GM19239 (cell line): ENCODE measurements at places on chromosomes 5 and 9.

- peak; percentile 46 for DNase-seq
These were observed 24.2 kb downstream of the TCF7 start for GRCh38 chr5:134138416-134139376.

GRCh38 chr9:687994-688393 is 153.5 kb upstream of the DMRT1 start:
- DNase-seq: no peak

DNA sequence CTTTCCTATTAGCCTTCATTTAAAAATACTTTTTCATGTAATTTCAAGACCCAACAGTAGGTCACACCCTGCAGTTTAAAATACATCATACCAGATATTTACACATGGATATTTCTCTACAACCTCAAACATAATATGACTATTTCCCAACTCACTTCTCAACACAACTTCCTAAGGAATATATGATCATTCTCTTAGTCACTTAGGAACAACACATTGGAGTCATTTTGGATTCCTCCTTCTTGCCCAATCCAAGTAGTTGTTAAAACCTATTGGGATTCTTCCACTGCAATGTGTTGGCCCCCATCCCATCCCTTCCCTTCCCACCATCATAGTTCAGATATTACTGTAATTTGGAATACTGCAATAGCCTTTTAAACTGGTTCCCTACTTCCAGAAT is 145.5 kb downstream of the DCP2 start:
- no peak for DNase-seq

DNA sequence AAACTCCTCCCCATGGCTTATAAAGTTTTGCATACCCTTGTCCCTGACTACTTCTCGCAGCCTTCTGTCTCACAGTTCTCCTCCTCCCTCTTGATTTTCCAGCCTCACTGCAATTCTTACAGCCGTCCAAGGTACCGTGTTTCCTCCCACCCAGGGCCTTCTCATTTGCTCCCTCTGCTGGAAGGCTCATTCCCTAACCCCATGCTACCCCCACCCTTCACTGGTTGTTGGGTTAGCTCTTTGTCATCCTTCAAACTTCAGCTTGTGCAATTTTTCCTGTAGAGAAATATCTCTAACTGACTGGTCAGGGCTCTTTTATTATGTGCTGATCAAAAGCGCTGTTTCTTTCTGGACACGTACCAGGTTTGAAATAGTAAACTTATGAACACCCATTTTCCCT is 329.2 kb downstream of the EBF1 start:
- no peak for DNase-seq

GRCh38 chr5:27171761-27172261 is 133.4 kb upstream of the CDH9 start:
- no peak for DNase-seq

DNA sequence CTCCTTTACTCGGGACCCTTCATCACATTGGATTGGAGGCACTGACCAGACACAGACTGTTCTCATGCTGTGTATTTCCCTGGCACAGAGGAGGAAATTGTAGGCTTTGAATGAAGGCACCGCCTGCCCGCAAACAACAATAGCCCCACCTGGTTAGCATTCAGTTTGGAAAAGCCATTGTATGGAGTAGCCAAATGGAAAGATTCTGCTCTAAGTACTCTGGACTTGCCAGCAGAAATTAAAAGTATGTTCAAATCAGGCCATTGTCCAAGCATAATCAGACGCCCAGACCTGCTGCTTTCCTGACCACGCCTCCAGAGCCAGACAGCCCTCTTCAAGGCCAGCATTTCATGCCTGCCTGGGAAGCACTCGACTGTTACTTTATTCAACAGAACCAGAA is 8.0 kb upstream of the SEMA4D start:
- no peak for DNase-seq

GRCh38 chr9:91795598-91796241 is 154.3 kb downstream of the ROR2 start:
- no peak for DNase-seq

GRCh38 chr9:389159-389558 is 174.5 kb downstream of the DOCK8 start:
- DNase-seq: no peak

GRCh38 chr9:130936285-130937117 is 2.5 kb downstream of the FIBCD1 start:
- DNase-seq: no peak

- DNase-seq: no peak
These were observed 804.6 kb upstream of the COX7C start for GRCh38 chr5:85813146-85813545.

DNA sequence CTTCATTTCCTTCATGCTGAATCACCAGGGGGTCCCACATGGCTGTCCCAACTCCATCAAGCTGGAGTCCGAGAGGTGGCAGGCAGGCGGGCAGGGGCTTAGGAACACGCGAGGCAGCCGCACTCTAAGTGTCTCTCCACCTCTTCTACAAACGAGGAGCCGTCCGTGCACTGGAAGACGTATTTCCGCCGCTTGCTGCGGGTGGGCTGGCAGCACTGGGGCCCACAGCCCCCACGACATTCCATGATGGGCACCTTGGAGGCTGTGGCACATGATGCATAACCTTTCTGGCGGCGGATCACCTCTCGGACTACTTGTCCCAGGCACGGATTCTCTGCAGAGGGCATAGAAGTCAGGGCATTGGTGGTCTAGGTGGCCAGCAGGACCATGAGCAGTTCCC is 87.2 kb upstream of the PANK3 start:
- DNase-seq: no peak

DNA sequence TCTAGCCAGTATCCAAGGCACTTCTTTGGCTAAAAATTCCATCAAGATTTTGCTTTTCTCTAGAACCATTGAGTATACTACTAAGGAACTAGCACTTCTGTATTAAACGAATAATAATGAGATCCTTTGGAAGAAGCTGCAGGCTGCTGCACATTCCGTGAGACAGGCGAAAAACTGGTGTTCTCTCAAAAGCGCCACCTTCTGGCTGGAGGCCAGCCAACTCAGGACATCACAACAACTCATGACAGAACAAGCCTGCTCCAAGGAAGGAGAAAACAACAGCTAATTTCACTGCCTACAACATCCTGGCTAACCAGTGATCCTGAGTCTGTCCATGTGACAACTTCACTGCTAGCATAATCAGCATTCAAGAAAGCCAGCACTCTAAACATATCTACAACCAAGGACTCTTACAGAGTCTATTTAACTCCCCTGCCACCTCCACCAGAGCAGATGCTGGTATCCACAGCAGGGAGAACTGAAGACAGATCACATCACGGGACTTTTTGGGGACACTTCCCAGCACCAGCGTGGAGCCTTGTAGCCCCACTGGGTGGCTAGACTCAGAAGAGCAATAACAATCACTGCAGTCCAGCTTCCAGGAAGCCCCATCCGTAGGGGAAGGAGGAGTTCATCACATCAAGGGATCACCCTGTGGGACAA is 150.5 kb downstream of the YTHDC2 start:
- DNase-seq: peak; percentile 4

DNA sequence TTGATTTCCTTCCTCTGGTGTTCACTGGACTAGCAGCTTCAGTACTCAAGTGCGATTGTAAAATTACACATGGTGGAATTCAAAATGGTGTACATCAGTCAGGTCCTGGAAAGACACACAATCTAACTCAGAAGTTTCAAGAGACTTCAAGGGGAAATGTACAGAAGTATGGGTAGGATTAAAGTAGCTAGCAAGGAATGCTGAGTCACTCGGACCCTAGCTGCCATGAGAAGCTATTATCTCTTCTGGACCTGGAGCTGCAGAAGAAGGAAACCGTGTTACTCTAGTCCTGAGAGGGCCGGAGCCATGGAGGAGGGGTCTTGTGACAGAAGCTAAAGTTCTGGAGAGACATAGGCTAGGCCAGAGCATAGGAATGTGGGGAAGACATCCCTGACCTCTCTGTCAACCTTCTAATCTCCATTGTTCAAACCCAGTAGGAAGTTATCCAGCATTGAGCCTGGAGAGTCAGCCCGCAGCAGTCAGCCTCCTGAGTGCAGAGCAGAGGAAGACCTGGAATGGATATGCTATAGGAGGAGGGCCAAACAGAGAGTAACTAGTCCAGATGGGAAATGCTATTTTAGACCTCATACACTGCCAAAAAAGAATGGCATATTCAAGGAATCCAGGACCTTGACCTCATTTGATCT is 84.3 kb downstream of the GHR start:
- no peak for DNase-seq

- no peak for DNase-seq
These were observed 200.6 kb upstream of the IRX1 start for GRCh38 chr5:3394891-3395599.

GRCh38 chr9:133796562-133796961 is 58.4 kb upstream of the SARDH start:
- no peak for DNase-seq

GRCh38 chr5:39399135-39400036 is 25.4 kb downstream of the DAB2 start:
- DNase-seq: no peak

DNA sequence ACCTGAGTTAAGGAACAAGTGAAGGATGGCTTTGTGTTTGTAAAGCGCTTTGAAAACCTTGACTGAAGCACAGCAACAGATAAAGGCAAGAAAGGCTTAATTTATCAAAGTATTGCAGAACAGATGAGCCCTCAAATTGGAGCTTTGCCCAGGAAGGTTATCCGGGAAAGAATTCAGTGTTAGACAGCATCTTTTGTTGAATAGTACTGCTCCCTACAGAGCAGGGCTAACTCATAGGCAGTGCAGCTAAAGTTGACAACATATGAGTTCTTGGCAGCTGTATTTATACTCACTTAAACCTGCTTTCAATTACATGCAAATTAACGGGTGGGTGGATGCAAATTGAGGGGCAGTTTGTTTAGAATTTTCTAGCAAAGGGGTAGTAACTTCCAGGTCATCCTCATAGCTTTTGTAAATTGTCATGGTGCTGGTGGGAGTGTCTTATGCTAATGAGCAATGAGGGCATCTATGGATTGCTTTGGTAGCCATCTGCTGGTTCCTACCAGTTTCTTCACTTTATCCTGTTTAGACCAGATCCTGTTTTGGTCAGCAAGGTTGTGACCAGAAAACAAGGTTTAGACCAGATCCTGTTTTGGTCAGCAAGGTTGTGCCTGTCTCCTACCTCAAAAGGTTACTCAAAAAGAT is 105.8 kb downstream of the GDA start:
- no peak for DNase-seq
